ENCODE measurements at places on chromosomes 3 and 15. TPM values are rescaled to one million over a fixed set of nuclear protein-coding genes. Genes with fewer than 3 reads are reported as not detected.

The GOLGA6D gene
- total RNA-seq: not detected

The TNFAIP8L3 gene
- total RNA-seq: not detected

DNA sequence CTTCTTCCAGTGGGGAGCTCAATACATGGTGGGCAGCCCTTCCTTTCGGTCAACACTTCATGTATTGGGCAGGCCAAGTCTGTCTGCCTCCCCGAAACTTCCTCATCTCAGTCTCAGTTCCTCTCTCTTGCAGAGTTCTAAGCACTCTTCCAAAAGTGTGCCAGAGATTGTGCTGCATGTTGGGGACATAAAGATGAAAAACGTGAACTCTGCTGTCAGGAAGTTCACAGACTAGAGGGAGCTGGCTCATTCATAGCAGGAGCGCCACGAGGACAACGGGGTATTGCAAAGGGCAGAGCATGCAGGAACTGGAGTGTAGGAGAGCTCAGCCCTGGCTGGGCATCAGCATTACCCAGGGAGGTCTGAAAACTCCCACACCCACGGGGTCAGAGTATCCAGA lies 15.3 kb upstream of the EPHB3 start:
- no peak overlapping the region for H3K4me3 ChIP-seq
- H3K36me3 ChIP-seq: no peaks in the 10 kb centered on the region
- no peaks in the 10 kb centered on the region for H3K4me1 ChIP-seq
- H3K27me3 ChIP-seq: no peaks in the 10 kb centered on the region
- no peak for DNase-seq

DNA sequence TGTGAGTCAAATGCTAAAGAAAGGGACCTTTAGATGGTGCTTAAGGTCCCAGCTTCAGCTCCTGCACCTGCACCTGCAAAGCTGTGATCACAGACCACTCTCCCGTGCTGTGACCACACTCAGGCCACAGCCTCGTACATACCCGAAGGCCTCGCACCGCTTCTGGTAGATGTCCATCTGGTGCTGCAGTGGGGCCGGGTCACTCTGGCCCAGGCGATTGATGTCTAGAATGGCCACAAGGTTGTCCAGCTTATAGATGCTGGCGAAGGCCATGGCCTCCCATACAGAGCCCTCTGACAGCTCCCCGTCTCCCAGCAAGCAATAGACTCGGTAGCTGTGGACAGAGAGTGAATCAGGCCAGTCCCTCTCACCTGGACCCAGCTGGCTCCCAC lies 21.0 kb downstream of the TKT start:
- DNase-seq: no peak
- no peak overlapping the region for H3K4me3 ChIP-seq
- H3K4me1 ChIP-seq: no peaks in the 10 kb centered on the region
- no peaks in the 10 kb centered on the region for H3K27me3 ChIP-seq
- H3K36me3 ChIP-seq: peaks cover 34% of the 10 kb centered on the region
- no peak overlapping the region for H3K27ac ChIP-seq

- no peaks in the 10 kb centered on the region for H3K27me3 ChIP-seq
- H3K36me3 ChIP-seq: no peaks in the 10 kb centered on the region
- no peak overlapping the region for H3K4me3 ChIP-seq
- H3K27ac ChIP-seq: no peak overlapping the region
- DNase-seq: no peak
- no peaks in the 10 kb centered on the region for H3K4me1 ChIP-seq
Measured at GRCh38 chr3:3605226-3605625, 194.0 kb upstream of the LRRN1 start.

- no peaks in the 10 kb centered on the region for H3K4me1 ChIP-seq
- DNase-seq: no peak
- H3K4me3 ChIP-seq: no peak overlapping the region
- no peaks in the 10 kb centered on the region for H3K36me3 ChIP-seq
- no peaks in the 10 kb centered on the region for H3K27me3 ChIP-seq
Measured at GRCh38 chr3:181623924-181624694, 87.6 kb upstream of the SOX2 start.

- no peak overlapping the region for H3K27ac ChIP-seq
- H3K4me1 ChIP-seq: no peaks in the 10 kb centered on the region
- no peak for DNase-seq
- no peak overlapping the region for H3K4me3 ChIP-seq
Measured at GRCh38 chr3:13332158-13332557, 88.0 kb downstream of the NUP210 start.

DNA sequence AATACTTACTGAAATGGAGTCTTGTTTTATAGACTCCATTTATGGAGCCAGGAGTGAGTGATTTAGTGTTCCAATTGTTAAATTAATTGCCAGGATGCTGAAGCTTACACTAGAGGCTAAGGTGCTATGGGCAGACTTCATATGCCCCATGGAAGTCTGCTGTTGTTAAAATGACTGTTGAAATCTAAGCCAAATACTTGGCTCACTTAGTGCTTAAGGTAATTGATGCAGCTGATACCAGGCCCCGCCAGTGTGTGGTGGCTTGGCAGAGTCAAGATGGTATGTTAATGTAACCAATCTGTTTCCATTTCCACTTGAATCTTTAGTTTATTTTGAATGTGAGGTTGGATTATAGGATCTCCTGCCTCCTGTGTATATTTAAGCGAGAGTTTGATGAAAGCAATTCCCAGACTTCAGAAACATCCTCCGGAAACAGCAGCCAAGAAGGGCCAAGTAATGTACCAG lies 187.1 kb downstream of the ITPR1 start:
- H3K27ac ChIP-seq: no peak overlapping the region
- H3K4me1 ChIP-seq: no peaks in the 10 kb centered on the region
- peaks cover 78% of the 10 kb centered on the region for H3K36me3 ChIP-seq
- H3K27me3 ChIP-seq: no peaks in the 10 kb centered on the region
- no peak for DNase-seq

GRCh38 chr15:69853544-69853951 lies 244.2 kb downstream of the TLE3 start:
- H3K4me1 ChIP-seq: peaks cover 11% of the 10 kb centered on the region
- no peak for DNase-seq
- H3K36me3 ChIP-seq: no peaks in the 10 kb centered on the region
- no peak overlapping the region for H3K4me3 ChIP-seq
- peaks cover 21% of the 10 kb centered on the region for H3K27me3 ChIP-seq
- H3K27ac ChIP-seq: no peak overlapping the region

DNA sequence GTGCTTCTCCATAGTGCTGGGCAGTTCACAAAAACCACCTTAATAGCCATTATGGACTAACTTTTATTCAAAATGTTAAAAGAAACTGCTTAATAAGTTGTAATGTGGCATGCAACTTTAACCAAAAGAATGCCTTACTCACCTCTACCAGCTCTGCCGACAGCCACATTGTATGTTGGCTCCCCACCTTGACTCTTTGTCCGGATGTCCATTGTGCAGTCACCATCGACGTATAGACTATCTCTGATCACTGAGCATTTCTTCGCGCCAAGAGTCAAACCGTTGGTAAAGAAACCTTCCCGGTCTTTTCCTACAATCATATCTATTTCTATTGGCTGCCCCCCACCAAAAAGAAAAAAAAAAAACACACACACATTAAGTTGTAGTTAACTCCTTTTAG lies 2.5 kb downstream of the PFN2 start:
- no peaks in the 10 kb centered on the region for H3K36me3 ChIP-seq
- H3K27me3 ChIP-seq: peaks cover 5% of the 10 kb centered on the region
- no peak overlapping the region for H3K27ac ChIP-seq
- H3K4me3 ChIP-seq: no peak overlapping the region
- DNase-seq: no peak

DNA sequence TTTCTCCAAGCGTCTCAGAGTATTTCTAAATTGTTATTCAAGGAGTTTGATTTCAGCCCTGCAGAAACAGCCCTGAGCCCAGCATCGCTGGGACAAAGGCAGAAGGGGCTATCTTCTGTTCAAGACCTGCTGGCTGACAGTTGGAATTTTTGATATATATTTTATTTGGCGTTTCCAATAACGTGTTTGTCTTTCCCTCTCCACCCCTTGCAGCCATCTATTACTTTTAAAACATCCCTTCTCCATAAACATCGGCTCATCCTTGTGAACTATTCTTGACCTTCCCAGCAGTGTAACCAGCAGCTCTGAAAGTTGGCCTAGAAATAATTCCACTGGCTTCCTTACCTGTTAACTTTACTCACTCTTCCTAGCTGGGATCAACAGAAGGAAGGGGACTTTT lies 5.5 kb upstream of the MEIS2 start:
- H3K36me3 ChIP-seq: no peaks in the 10 kb centered on the region
- peaks cover 27% of the 10 kb centered on the region for H3K4me1 ChIP-seq
- H3K27me3 ChIP-seq: peaks cover 68% of the 10 kb centered on the region
- DNase-seq: no peak
- no peak overlapping the region for H3K27ac ChIP-seq

Measured in T-cell (primary cell).